ENCODE measurements at places on chromosomes 3 and 15.

GRCh38 chr3:65884071-65884470 is 154.6 kb downstream of the MAGI1 start:
- DNase-seq = no peak

- DNase-seq = peak; percentile 95
Measured at GRCh38 chr3:193805448-193805847, 212.4 kb downstream of the OPA1 start.

GRCh38 chr3:197085137-197085536 is 55.5 kb upstream of the MELTF start:
- DNase-seq = no peak

DNA sequence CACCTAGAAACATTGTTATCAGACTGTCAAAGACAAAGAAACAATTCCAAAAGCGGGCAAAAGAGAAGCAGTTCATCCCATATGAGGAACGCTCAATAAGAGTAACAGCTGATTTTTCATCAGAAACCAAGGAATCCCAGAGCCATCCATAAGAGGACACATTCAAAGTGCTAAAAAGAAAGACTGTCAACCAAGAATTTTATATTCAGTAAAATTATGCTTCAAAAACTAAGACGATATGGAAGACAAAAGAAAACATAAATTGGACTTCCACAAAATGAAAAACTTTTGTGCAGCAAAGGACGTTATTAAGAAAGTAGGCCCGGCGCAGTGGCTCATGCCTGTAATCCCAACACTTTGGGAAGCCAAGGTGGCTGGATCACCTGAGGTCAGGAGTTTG is 4.0 kb downstream of the LEO1 start:
- DNase-seq = no peak

DNA sequence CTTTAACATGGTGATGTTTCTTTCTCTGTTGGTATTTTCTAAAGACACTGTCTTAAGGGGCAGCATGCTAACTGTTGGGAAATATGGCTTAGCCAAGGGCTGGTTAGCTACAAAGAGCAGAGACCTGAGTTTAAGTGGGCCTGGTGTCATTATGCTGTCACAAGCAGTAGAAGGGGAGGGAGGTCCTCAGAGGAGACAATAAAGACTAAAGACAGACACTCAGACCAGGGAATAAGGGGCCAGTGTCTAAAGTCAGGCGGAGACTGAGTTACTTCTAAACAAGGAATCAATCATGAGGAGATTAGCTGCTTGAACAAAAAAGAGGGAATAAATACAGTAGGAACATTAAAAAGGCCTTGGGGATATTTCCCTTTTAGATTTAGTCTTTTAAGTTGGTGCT is 142.7 kb upstream of the DPPA4 start:
- no peak for DNase-seq

- no peak for DNase-seq
Measured at GRCh38 chr3:187520027-187520945, 149.9 kb downstream of the SST start.

DNA sequence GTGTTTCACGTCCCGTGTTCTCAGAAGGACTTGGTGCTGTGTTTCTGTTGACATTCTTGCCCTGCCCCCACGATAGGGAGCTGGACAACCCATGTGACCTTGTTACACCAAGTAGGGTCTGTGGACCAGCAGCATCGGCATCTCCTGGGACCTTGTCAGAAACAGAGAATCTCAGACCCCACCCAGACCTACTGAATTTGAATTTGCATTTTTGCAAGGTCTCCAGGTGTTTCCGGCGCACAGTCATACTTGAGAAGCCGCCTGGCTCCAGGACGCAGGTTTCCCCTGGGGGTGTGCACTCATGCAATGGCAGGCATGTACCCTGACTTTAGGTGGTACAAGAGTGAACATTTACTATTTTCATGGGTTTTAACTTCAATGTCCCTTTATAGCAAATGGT is 117.9 kb downstream of the TLE3 start:
- no peak for DNase-seq

DNA sequence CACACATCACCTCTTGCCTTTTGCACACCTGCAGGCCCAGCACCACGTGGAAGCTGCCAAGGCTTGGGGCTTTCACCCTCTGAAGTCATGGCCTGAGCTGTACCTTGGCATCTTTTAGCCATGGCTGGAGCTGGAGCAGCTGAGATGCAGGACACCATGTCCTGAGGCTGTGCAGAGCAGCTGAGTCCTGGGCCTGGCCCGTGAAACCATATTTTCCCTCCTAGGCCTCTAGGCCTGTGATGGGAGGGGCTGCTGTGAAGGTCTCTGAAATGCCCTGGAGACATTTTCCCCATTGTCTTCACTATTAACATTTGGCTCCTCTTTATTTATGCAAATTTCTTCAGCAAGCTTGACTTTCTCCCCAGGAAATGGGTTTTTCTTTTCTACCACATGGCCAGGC is 41.9 kb upstream of the PEX5L start:
- no peak for DNase-seq

DNA sequence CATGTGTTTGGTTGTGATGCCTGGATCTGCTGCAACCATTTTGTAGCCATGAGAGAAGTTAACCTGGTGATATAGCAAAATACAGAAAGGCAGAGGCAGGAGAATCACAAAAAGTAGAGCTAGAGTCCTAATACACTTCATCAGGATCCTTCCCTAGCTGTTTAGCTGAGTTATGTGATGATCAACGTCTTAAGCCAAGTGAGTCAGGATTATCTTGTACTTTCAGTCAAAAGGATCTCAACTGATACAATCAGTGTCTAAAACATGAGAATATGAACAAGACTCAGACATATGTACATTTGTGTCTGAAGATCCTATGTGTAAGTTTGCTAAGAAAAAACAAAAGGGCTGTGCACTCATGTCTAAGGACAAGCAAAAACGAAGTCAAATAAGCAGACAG is 236.9 kb downstream of the NTRK3 start:
- no peak for DNase-seq
